T-helper 17 cell (primary cell): ENCODE measurements at places on chromosomes 13 and 19. TPM values are rescaled to one million over a fixed set of nuclear protein-coding genes. Genes with fewer than 3 reads are reported as not detected.

DNA sequence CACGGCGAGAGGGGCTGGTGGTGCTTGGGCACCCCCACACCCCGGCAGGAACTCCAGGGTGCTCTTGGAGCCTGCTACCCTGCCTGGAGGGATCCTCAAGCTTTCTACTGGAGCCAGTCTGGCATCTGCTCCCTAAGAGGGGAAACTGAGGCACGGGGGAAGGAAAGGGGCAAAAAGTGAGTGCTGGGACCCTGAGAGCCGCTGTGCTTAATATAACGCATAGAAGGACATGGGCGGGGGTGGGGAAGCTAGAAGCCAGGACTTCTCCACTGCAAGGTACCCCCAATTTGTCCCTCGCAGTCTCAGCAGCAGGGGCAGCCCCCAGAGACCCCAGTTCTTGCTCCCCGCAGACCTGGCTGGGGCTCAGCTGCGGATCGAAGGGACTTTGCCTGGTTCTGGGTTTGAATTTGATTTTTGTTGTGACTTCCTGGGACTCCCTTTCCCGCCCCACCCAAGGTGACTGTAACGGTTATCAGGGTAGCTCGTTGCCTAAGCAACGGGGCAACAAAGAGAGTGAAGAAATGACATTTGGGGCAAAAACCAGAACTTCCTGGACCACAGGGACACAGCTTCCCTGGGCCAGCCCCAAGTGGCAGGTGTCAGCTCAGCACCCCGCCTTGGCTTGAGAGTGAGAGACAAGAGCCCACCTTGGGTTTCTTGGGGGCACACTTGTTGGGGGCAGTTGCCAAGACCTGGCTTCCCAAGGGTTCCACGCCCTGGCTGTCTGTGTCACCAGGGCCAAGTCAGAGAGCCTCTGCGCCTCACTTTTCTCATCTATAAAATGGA is 638 bp downstream of the ADGRE5 start:
- DNase-seq, result peak; percentile 55

GRCh38 chr13:79869326-79869725 is 388.4 kb downstream of the NDFIP2 start:
- DNase-seq, result no peak

Gene MATK
- total RNA-seq, result 13.3 TPM

Gene KLK12
- total RNA-seq, result not detected
